AG04450 (cell line): ENCODE measurements at places on chromosomes 1 and 21.

DNA sequence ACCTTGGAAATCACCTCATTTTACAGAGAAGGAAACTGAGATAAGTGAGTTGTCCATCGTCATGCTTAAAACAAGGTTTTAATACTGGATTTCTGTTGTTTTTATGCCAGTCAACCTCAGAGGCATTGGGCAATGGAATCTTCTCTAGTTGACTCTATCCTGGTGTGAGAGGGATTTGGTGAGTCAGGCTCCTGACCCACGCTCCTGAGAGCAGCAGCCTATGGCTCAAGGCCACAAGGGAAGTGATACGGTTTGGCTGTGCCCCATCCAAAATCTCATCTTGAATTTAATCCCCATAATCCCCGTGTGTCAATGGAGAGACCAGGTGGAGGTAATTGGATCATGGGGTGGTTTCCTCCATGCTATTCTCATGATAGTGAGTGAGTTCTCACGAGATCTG, 90.1 kb downstream of the TLR5 start:
- DNase-seq, result no peak

DNA sequence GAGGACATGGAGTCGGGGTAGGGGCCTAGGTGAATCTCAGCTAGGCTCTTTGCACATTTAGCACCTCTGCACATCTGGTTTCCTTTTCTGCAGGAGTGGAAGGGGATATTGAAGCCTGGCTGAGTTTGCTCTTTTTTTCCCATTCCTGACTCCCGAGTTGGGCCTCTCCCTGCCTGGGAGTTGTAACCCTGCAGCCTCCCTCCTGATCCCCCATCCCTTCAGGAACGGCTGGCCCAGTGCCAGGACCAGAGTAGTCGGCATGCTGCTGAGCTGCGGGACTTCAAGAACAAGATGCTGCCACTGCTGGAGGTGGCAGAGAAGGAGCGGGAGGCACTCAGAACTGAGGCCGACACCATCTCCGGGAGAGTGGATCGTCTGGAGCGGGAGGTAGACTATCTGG, 836 bp downstream of the OLFML3 start:
- no peak for DNase-seq

GRCh38 chr1:164891615-164892014, 332.6 kb downstream of the PBX1 start:
- no peak for DNase-seq

DNA sequence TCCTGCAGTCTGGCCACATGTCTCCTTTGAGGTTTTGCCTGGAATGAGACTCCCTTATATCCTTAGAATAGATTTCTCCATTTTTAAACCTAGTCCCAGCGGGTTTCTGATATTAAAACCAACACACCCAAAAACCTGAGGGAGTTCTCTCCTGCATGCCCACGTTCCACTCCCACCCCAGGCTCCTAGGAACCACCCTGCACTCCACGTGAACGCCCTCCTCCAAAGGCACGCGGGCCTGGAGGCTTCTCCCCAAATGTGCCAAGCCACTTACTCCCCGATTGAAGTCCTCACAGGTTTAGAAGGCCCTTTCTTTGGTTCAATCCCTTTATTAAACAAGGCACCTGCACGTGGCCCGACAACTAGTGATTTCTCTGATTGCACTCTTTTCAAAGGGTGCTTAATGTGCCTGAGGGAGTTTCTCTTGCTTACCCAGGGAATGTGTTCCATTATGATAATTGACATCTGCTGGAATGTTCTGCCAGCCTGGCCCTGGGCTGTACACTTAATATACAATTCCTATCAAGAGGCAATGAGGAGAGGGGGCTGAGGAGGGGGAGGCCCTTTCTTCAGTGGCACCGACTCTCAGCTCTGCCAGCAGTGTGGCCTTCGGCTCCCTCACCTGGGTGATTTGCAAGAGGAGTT, 104.3 kb upstream of the ADAR start:
- no peak for DNase-seq

GRCh38 chr21:14550135-14550534, 4.0 kb upstream of the SAMSN1 start:
- no peak for DNase-seq

DNA sequence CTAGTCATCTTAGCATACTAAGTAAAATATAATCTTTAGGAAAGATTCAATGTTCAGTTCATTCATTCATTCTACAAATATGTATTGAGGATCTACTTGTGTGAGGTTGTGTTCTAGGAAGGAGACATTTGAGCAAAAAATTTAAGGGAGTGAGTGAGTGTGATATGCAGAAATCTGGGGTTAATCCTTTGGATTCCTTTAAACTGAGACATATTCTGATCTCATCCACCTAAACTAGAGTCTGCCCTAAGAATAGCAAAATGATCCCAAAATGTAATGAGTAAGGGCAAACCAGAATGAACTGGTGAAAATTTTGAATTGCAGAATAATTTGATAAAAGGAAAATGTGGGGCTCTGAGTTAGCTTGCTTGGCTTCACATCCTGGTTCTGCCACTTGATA, 8.6 kb downstream of the UBE2U start:
- DNase-seq, result peak; percentile 21

DNA sequence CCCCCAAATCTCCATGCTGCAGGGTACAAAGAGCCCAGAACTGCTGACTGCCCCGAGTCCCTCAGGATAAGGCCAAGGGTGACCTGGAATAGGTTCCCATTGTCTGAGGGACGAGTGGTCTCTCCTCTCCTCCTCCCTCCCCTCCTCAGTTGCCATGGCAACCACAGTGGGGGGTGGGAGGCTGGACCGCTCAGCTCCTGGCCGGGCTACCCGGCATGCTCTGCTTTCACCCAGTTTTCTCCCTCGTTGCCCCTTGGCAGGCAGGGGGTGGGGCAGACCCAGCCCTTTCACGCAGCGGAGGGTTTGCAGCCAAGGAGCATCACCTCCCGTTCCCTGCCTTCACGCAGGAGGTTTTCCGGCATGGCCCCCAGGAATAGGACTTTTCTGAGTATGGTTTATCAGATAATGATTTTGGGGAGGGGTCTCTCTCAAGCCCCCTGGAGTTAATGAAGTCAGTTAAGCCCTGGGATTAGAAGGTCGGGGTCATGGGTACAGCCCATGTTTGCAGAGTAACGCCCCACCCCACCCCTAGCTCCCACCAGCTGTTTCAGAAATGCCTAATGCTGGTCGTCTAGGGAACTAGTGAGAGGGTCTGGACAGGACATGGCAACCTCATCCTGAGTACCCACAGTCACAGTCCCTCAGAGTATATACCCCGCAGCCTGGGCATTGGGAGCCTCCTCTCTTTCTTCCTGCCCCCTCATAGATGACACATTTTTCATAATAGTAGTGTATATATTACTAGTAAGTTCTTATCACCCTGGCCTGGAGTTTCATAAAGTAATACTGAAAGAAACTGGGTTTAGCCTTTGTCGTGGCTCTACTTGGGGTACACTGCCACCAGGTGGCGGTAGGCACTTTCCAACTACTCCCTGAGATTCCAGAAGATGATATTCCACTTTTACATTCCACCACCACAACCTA, 20.7 kb downstream of the C1QB start:
- DNase-seq, result peak; percentile 39
